SW 1271 (cell line): ENCODE measurements at places on chromosomes 6 and 20.

GRCh38 chr6:105330913-105331312 is 72.0 kb downstream of the PREP start:
- DNase-seq, result no peak

GRCh38 chr20:46353500-46354206 is 45.4 kb upstream of the CDH22 start:
- DNase-seq, result no peak

- no peak for DNase-seq
Observed at GRCh38 chr20:46349742-46350056, 41.4 kb upstream of the CDH22 start.

GRCh38 chr20:58673119-58673518 is 19.5 kb upstream of the NPEPL1 start:
- DNase-seq, result no peak

DNA sequence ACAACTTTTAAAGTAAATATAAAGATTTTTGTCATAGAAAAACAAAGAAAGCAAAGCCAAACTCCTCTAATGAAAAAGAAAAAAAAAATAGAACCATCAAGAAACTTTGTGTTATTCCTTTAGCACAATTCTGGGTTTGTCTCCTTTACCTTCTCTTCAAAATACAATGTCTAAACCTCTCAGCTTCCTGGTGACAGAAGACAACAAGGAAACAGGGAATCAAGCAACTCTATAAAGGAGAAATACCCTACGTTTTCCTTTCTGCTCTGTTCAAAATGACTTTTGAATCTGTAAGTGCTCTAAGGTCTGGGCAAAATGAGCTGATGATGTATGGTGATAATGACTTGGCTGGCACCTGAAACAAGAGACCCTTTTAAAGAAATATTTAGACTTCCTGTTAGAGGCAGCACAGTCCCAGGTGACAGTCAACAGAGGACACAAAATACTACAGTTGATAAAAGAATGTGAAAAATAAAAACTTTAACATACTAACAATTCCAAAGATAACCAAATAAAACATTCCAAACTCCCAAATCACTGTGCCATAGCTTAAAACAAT is 101.4 kb downstream of the PRDM1 start:
- no peak for DNase-seq

DNA sequence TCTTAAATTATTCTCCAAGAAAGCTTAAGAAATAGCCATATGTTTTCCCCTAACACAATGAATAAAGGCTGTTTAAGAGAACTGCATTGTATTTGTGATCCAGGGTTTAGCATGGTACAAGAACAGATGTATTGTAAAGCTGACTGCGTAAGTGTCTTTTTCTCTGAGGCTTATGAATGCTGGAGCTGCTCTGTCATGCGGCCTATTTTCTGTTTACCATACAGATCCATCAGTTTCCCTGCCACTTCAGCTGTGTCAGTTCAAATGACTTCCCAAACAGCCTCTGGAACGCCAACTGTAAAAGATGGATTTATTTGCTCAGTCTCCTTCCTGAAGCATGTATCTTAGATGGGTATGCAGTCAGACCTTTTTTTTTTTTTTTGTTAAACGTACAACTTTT is 419.3 kb upstream of the HS3ST5 start:
- DNase-seq, result no peak

DNA sequence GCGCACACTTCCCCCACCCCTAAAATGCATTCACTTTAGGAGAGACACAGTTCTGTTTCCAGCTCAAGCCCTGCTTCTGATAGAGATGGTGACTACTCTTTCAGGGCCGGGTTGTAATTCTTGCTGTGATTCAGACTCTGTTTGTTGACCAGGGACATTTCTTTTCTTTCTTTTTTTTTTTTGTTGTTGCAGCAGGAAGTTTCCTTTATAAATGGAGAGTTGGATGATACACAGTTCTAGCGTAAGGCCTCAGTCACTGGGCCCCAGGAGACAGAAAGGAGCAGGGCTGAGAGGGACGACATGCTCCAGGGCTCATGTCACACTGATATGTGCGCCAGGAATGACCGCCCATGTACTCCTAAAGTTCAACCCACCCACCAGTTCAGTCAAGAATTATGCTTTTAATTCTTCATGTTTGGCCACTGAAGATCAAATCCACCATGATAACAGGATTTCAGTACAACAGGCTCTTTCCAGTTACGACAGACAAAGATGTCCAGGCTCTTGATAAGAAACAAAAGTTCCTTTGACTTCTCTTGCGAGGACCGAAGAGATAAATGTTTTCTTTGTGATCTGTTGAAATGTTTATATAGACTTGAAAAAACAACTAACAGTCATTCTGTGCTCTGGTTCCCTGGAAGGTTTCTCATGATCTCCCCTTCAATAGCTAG is 142.5 kb downstream of the CD164 start:
- no peak for DNase-seq

DNA sequence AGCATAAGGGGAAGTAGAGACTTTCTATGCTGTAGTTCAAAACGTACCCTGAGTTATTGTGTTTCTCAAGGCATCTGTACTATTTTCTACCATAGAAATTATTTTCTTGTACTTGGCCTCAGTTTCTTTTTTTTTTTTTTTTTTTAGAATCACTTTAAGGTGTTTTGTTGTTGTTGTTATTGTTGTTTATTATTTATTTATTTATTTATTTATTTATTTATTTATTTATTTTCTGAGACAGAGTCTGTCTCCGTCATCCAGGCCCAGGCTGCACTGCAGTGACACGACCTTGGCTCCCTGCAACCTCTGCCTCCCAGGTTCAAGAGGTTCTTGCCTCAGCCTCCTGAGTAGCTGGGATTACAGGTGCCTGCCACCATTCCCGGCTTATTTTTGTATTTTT is 179.1 kb downstream of the GRIK2 start:
- DNase-seq, result no peak

DNA sequence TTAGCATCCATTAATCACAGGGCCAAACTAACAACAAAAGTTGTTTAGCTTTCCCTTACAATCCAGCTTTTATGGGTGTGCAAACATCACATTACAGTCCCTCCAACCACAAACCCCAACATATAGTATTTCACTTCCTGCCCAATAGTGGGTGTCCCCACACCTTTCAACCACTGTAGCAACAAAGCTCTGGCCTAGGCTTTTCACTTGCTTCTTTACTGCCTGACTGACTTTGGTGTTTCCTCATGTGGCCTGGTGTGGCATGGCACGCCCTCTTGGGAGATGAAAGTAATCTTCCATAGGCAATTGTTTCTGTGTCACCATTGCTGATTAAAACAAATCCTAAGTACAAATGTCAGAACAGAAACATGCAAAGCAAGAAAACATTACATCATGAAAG is 46.3 kb downstream of the MCM8 start:
- no peak for DNase-seq

DNA sequence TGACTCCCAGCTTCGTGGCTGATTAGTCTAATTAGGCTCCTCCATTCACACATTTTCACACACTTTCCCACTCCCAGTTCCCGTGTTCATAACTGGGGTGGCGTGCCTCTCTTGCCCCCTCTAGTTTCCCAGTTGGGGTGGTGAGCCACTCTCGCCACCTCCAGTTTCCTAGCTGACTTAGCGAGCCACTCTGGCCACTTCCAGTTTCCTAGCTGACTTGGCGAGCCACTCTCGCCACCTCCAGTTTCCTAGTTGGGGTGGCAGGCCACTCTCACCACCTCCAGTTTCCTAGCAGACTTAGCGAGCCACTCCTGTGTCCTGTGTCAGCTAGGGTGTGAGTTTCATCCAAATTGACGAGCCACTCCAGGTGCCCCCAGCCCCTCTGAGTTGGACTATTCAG is 7.4 kb upstream of the GMPR start:
- DNase-seq, result no peak

DNA sequence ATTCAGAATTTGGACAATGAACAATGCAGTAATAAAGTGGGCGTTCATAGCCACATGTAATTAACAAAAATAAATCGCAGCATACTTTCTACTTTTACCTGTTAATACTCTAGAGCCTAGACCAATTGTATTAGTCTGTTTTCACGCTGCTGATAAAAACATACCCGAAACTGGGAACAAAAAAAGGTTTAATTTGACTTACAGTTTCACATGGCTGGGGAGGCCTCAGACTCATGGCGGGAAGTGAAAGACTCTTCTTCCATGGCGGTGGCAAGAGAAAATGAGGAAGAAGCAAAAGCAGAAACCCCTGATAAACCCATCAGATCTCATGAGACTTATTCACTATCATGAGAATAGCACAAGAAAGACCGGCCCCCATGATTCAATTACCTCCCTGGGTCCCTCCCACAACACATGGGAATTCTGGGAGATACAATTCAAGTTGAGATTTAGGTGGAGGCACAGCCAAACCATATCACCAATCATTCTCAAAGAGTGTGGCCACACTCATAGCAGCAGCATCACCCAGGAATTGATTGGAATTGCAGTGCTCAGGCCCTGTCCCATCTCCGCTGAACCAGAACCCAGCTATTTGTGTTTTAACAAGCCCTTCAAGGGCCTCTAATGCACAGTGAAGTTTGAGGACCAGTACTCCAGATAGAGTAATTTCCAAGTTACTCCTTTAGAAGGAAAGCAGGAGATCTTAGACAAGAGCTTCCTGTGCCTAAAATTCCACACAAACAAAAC is 650.0 kb downstream of the KIF16B start:
- no peak for DNase-seq

DNA sequence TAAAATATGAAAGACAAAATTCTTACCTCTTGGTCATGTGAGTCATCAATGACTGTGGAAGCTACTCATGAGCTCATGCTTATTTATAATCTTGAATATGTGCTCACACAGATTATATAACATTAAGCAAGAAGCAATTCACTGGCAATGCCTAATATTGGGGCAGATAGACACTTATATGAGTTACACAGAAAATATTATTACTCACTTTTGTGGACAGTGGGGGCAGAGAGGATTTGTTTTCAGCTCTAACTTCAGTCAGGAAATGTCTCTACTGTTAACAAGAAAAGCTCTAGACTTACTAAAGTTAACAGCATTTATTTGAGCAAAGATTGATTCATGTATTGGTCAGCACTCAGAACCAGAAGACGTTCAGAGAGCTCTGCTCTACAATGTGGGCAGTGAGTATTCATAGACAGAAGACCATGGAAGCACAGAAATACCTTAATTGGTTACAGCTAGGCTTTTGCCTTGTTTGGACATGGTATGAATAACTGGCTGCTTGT is 85.8 kb upstream of the AHI1 start:
- DNase-seq, result no peak

GRCh38 chr6:18330548-18331081 is 56.5 kb upstream of the RNF144B start:
- DNase-seq, result no peak

- peak; percentile 80 for DNase-seq
Observed at GRCh38 chr6:127051571-127052260, 66.8 kb upstream of the RSPO3 start.

DNA sequence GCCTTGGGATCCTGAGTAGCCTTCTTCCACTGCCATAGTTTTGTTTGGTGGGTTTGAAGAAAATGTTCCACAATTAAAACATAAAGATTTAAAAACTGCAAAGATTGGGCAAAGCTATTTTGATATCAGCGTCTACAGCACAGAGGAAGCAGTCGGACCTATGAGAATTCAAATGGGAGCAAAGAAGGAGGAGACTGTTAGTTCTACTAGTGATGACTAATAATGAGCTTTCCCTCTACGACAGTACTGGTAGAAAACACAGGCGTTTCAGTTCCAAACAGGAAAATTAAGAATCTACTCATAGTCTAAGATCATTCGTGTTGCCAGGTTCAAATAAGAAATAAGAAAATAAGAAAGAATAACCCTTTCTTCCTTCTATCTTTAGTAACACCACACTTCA is 121.2 kb downstream of the INSM1 start:
- no peak for DNase-seq

DNA sequence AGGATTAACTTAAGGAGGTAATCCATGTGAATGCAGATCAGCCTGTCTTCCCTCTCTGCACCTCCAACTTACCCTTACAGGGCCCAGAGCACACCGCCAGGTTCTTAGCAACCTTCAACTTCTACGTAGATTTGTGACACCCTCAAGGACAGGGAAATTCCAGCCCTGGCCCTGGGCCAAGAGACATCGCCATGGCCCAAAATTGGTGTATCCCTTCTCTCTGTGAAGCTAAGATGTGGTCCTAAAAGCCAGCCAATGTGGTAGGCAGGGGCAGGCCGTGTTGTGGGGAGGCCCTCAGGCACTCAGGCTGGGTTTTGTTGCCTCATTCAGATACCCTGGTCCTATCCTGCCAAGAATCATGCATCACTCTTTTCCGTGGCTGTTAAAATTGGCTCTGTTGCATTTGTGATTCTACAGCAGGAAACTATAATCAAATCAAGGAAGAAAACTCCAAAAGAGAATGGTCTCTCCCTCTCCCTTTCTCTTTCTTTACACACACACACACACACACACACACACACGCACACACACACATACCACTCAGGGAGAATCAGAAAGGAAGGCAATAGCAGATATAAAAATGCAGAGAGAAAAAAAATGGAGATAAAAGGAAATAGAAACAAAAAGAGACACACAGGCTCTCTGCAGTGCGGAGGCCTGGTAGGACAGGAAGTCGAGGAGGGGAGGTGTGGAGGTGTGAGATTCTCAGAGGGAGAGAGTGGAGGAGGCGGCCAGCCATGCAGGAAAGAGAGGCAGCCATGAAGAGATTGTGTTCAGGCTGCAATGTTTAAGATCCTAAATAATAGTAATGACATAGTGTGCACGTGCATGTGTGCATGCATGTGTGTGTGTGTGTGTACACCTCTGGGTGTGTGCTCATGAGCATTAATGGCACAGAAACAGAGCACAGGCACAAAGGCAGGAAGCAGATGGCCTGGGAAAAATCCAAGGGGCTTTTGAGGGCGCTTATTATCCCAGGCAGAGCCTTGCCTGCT is 201.8 kb upstream of the LRFN2 start:
- no peak for DNase-seq

GRCh38 chr6:126795161-126795560 is 323.3 kb upstream of the RSPO3 start:
- DNase-seq, result no peak

GRCh38 chr20:62313460-62314338 is 10.9 kb downstream of the ADRM1 start:
- no peak for DNase-seq

DNA sequence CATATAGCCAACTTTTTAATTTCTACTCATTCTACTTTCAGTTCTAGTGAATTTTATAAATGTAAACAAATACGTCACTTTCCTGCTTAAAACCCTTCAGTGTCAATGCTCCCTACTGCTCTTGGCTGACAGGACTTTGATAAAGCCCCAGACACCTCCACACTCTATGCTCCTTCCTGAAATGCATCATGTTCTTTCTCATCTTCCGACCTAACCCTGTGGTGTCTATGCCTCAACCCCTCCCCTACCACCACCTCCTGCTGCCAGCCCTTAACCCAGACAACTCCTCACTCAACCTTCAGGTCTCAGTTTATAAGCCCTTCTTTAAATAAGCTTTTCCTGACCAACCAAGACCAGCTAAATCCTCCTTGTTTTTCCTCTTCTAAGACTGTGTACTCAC is 19.1 kb downstream of the TLDC2 start:
- no peak for DNase-seq

- no peak for DNase-seq
Observed at GRCh38 chr6:42136508-42137193, 5.8 kb downstream of the C6orf132 start.

GRCh38 chr20:46583411-46584214 is 33.2 kb upstream of the OCSTAMP start:
- no peak for DNase-seq
